ENCODE measurements at places on chromosomes 1 and 21. TPM values are rescaled to one million over a fixed set of nuclear protein-coding genes. Genes with fewer than 3 reads are reported as not detected.

LAX1 gene
- total RNA-seq = 41.2 TPM

TDRD10 gene
- total RNA-seq = 0.38 TPM

KRTAP12-3 gene
- not detected for total RNA-seq

CYP4X1 gene
- not detected for total RNA-seq

SH2D5 gene
- not detected for total RNA-seq

GRCh38 chr1:2443277-2444137, 31.1 kb upstream of the PEX10 start:
- no peak overlapping the region for H3K27ac ChIP-seq
- peaks cover 12% of the 10 kb centered on the region for H3K4me1 ChIP-seq
- no peaks in the 10 kb centered on the region for H3K36me3 ChIP-seq
- DNase-seq = peak; percentile 50

DNA sequence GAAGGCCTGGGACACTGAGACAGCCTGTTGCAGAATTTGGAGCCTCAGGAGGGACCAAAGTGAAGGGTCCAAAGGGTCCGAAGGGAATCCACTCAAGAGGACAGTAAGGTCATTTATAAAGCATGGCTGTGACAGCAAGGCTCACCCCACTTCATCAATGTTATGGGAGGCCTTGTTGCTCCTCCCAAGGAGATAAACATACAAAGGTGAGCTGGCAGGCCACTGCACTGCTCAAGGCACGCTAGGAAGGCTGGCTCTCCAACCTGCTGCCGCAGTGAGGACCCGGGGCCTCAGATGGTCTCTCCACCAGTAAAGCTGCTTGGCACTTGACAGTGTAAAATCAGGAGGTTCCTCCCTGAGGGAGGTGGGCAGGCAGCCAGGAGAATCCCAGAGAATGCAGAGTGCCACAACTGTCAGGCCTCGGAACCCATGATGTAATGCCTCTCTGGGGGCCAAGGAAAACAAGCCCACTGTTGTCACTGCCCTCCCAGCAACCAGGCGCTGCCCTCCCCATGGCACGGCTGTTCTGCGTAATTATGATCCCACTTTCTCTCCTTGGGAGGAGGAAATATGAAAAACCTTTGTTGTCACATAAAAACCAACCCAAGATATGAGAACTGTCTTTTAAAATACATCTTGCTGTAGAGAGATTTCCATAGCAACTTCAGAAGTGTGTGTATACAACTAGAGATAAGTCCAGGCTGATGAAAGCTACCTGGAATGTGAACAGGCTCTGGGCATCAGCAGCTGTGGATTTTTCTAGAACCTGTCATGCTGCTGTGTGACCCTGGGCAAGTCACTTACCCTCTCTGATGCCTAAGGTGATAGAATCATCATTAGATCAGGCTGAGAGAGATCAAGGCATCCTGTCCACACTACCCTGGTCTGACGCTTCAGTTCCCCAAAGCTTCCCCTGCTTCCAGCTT, 102.5 kb downstream of the KCNN3 start:
- H3K4me1 ChIP-seq = no peaks in the 10 kb centered on the region
- H3K27ac ChIP-seq = no peak overlapping the region
- H3K27me3 ChIP-seq = peaks cover 10% of the 10 kb centered on the region

- peak; percentile 23 for DNase-seq
- H3K27ac ChIP-seq = no peak overlapping the region
- peak overlapping the region; percentile 49 for H3K4me3 ChIP-seq
- H3K36me3 ChIP-seq = no peaks in the 10 kb centered on the region
- no peaks in the 10 kb centered on the region for H3K27me3 ChIP-seq
Observed at GRCh38 chr1:226309398-226310244, 657 bp upstream of the LIN9 start.

GRCh38 chr1:207279652-207280051, 41.8 kb upstream of the CD55 start:
- H3K27me3 ChIP-seq = no peaks in the 10 kb centered on the region
- DNase-seq = no peak
- H3K4me3 ChIP-seq = no peak overlapping the region
- H3K27ac ChIP-seq = no peak overlapping the region

- no peaks in the 10 kb centered on the region for H3K4me1 ChIP-seq
- no peak overlapping the region for H3K4me3 ChIP-seq
- no peak overlapping the region for H3K27ac ChIP-seq
- peaks cover 66% of the 10 kb centered on the region for H3K36me3 ChIP-seq
Observed at GRCh38 chr21:46567348-46567747, 37.5 kb downstream of the S100B start.

GRCh38 chr1:205046870-205047269, 3.9 kb downstream of the CNTN2 start:
- H3K27ac ChIP-seq = no peak overlapping the region
- no peak for DNase-seq
- H3K4me3 ChIP-seq = no peak overlapping the region
- H3K27me3 ChIP-seq = peaks cover 10% of the 10 kb centered on the region
- no peaks in the 10 kb centered on the region for H3K36me3 ChIP-seq
- no peaks in the 10 kb centered on the region for H3K4me1 ChIP-seq

GRCh38 chr1:162070094-162070748, 730 bp downstream of the NOS1AP start:
- no peaks in the 10 kb centered on the region for H3K36me3 ChIP-seq
- H3K27ac ChIP-seq = no peak overlapping the region
- peaks cover 33% of the 10 kb centered on the region for H3K27me3 ChIP-seq
- H3K4me3 ChIP-seq = peak overlapping the region; percentile 7
- H3K4me1 ChIP-seq = peaks cover 12% of the 10 kb centered on the region
- peak; percentile 16 for DNase-seq

DNA sequence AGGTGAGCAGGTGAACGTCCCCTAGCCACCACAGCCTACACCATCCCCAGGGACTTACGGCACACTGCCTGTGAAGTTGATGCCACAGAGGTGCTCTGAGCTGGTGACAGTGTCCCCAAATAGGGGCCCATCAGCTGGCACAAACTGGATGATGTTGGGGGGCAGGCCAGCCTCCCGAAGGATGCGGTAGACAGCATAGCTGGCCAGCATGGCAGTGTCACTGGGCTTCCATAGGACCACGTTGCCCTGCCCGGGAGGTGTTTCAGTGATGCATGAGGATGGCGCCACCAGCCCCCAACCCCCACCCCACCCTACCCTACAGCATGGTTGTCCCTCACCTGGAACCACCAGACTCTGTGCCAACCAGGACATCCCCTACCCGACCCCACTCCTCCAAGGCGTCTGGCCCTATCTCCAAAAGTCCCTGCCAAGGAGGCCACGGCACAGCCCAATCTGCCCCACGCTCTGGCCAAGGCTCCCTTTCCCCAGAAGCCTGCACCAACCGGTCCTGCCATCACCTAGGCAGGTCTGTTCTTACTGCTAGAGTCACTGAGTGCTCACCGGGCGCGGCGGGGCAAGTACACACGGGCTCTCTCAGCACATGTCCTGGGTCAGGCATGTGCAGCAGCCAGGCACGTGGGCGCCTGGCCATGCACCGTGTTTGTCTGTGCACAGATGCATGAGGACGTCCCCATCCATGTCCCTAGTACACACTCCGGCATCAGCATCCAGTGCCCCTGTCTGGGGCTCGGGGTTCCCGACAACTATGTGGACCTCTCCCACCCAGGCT, 20.5 kb downstream of the ALDH4A1 start:
- no peak overlapping the region for H3K4me3 ChIP-seq
- H3K27me3 ChIP-seq = no peaks in the 10 kb centered on the region
- H3K36me3 ChIP-seq = no peaks in the 10 kb centered on the region
- no peaks in the 10 kb centered on the region for H3K4me1 ChIP-seq
- H3K27ac ChIP-seq = no peak overlapping the region
- no peak for DNase-seq

GRCh38 chr1:70674941-70675685, 264.0 kb downstream of the CTH start:
- H3K4me3 ChIP-seq = no peak overlapping the region
- H3K36me3 ChIP-seq = no peaks in the 10 kb centered on the region
- H3K27ac ChIP-seq = no peak overlapping the region
- DNase-seq = no peak
- no peaks in the 10 kb centered on the region for H3K27me3 ChIP-seq
- H3K4me1 ChIP-seq = no peaks in the 10 kb centered on the region

- no peaks in the 10 kb centered on the region for H3K27me3 ChIP-seq
- H3K4me3 ChIP-seq = no peak overlapping the region
- no peaks in the 10 kb centered on the region for H3K36me3 ChIP-seq
- no peak overlapping the region for H3K27ac ChIP-seq
- H3K4me1 ChIP-seq = no peaks in the 10 kb centered on the region
- no peak for DNase-seq
Observed at GRCh38 chr1:163771637-163772036, 449.9 kb downstream of the NUF2 start.

- no peak for DNase-seq
- H3K4me3 ChIP-seq = no peak overlapping the region
- H3K27ac ChIP-seq = no peak overlapping the region
- H3K27me3 ChIP-seq = no peaks in the 10 kb centered on the region
Observed at GRCh38 chr1:6048179-6048867, 2.6 kb downstream of the KCNAB2 start.

GRCh38 chr1:1024149-1024770, 4.3 kb downstream of the AGRN start:
- peaks cover 11% of the 10 kb centered on the region for H3K27me3 ChIP-seq
- DNase-seq = no peak
- no peak overlapping the region for H3K27ac ChIP-seq
- H3K4me3 ChIP-seq = no peak overlapping the region
- no peaks in the 10 kb centered on the region for H3K36me3 ChIP-seq
- H3K4me1 ChIP-seq = peaks cover 16% of the 10 kb centered on the region

DNA sequence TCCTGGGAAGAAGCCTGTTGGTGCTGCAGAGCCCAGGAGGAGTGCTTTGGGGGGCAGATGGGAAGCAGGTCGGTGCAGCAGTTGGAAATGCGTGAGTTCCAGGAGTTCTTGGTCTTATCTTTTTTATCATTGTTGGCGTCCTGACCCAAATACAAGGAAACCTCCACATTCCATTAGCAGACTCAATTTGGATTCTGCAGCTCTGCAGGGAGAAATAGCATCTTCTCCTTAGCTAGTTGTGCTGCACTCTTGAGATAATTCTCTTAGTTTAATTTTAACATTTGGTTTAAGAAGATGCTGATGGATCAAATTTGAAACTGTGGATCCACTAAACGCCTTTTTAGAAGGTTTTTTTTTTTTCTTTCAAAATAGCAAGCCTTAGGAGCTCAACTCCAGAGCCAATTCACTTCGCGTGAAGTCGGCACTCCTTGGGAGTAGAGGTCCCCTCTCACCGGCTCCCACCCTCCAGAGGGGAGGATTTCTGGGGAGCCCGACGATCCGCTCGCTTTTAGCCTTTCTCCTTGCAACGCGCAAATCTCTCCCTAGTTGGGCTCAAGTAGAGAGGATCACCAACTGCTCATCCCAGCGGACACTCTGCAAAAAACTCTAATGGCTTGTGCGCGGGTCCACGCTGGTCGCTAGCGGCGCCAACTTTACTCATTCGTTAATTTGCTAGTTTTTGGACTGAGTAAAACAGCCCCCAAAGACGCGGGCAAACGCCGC, 1.3 kb downstream of the PLD5 start:
- peaks cover 29% of the 10 kb centered on the region for H3K27me3 ChIP-seq
- no peaks in the 10 kb centered on the region for H3K36me3 ChIP-seq
